ENCODE measurements at places on chromosomes 1 and 21.

DNA sequence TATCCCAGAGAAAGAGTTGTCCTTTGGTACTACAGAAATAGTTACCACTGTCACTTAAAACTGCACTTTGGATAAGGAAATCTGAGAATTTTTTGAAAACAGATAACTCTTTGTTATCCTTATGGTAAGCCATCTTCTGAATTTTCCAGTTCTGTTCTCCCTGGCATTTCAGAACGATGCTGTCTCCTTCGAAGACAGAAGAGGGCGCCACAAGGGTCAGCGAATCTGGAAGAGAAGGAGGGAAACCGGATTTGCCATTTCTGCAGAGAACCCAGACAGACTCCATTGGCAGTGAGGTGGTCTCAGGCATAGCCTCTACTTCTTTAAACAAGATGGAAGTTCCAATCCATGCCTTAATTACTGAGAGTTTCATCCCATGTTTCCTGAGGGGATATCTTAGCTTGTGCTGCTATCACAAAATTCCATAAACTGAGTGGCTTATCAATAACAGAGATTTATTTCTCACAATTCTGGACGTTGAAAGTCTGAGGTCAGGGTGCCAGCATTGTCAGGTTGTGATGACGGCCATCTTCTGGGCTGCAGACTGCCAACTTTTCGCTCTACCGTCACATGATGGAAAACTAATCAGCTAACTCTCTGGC is 6.4 kb downstream of the FCRL2 start:
- no peak for DNase-seq

- no peak for DNase-seq
Measured at GRCh38 chr21:43321111-43321510, 105.8 kb downstream of the SIK1 start.

- no peak for DNase-seq
Measured at GRCh38 chr1:230285351-230285750, 140.8 kb downstream of the PGBD5 start.

- DNase-seq, result no peak
Measured at GRCh38 chr1:211751438-211751837, 76.0 kb upstream of the NEK2 start.

DNA sequence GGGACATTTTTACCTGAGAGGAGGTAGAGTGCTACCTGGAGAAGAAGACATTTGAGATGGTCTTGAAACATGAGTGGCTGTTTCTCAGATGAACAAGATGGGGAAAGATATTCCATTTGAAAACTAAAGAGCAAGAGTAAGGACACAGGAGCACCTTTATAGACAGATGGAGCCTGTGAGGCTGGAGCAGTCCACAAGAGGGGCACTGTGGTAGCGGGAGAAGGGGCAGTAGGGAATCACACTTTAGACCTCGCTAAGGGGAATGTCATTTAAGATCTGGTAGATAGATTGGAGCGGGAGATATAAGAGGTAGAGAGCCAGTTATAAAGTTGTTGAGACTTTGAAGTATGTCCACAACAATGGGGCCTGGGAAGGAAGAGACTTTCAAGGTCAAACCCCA is 23.4 kb downstream of the DYNLT5 start:
- DNase-seq, result no peak

GRCh38 chr21:28550057-28550825 is 442.4 kb downstream of the LTN1 start:
- DNase-seq, result no peak

GRCh38 chr1:204439621-204440375 is 28.2 kb upstream of the PPP1R15B start:
- no peak for DNase-seq

- DNase-seq, result no peak
Measured at GRCh38 chr1:94816030-94816429, 4.1 kb upstream of the SLC44A3 start.

GRCh38 chr1:175002910-175003517 is 3.3 kb downstream of the CACYBP start:
- DNase-seq, result no peak

- no peak for DNase-seq
Measured at GRCh38 chr1:202642619-202643291, 67.5 kb downstream of the SYT2 start.
